Inflammatory macrophage (primary cell): ENCODE measurements at places on chromosomes 3 and 15.

DNA sequence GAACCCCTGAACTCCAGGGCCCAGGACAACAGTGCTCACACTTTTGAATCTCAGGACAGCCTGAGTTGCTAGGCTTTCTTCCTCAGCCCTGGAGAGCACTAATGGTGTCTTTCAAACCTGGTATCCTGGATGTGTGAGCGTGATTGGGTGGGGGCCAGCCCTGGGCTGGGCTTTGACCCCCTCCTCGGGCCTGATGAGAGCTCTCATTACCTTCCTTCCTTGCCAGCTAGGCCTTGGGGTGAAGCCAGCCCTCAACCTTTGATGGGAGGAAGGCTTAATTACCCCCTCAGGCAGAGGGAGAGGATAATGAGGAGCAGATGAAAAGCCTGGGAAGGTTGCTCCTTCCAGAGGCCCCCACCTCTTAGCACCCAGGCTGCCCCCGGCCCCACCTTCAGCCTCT lies 31.1 kb upstream of the INSYN1 start:
- no peak for DNase-seq

DNA sequence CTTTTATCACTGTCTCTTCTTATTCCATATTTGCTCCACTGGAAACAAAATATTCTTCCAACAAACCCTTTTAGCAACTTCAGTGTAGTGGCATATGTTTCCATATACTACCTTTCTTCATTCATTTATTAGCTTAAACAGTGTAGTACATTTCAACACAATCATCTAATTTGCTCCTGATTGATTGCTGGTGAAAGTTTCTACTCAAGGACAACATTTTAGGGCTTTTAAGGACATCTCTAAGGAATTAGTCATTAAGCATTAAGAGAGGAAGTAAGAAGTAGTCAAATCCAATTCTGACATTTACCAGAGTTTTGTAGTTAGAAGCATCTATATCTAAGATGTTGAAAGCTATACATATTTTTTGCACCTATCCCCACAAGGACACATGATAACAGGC lies 55.8 kb downstream of the RSRC1 start:
- no peak for DNase-seq

DNA sequence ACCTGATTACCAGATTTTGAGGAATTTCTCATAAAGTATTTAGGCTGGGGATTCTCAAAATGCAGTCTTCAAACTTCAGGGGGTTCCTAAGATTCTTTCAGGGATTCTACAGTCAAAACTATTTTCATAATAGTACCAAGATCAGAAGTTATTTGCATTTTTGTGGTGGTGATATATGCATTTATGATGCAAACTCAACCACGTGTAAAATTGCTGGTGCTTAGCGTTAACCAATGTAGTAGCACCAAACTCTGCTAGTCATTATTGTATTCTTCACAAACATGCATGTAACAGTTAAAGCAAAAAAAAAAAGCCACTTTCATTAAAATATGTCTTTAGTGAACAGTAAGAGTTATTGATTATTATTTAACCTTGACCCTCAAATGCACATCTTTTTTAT lies 274.9 kb upstream of the DNAJC19 start:
- no peak for DNase-seq

- no peak for DNase-seq
Measured at GRCh38 chr3:49151610-49152009, 14.5 kb downstream of the CCDC71 start.

- DNase-seq = peak; percentile 80
Measured at GRCh38 chr3:47802734-47803479, at the start of gene DHX30. Gene DHX30, plus strand, starts transcription at chr3:47803138. Its CDS starts 7,546 bp downstream, at chr3:47810684.

- no peak for DNase-seq
Measured at GRCh38 chr15:68449389-68449788, 17.4 kb upstream of the ITGA11 start.

DNA sequence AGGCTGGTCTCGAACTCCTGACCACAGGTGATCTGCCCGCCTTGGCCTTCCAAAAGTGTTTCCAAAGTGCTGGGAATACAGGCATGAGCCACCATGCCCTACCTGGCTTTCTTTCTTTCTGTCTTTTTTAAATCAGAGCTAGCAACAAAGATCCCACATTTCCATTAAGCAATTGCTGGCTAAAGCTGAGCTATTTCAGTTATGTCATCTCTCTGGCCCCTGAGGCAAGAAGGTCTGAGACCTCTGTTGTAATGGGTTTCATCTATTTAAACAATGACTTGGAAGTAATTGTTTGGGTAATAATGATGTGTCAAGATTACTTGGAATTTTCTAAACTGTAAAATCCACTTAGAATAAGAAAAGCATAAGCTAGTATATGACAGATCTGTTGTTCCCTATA lies 30.2 kb upstream of the CRBN start:
- no peak for DNase-seq

DNA sequence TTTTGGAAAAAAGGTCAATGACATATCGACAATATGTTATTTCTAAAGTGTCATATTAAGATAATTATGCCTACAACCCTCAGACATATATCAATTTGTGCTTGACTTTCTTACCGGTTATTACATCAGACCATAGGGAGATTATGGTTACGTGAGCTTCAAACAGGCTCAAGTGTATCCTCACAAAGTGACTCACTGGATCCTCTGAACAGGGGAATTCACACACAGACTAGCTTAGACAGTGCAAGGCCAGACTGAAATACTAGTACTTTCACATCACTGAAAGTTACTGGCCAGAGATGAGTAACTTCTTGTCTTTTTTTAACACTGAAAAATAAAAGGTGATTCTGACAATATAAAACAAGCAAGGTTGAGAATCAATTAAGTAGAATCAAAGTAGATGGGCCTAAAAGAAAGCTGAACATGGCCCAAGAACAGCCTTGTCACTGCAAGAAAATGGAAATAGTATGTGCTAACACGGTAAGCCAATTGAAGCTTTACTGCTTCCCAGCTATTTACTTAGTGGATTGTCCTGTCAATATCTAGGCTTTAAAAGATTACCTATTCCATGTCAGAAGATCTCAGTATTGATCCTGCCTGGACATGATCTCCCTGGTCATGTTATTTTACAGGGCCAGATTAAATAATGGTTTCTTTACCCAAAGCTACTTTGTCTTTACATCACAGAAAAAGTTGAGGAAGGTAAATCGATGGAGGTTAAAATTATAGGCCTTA lies 848.6 kb downstream of the ROBO1 start:
- DNase-seq = no peak

DNA sequence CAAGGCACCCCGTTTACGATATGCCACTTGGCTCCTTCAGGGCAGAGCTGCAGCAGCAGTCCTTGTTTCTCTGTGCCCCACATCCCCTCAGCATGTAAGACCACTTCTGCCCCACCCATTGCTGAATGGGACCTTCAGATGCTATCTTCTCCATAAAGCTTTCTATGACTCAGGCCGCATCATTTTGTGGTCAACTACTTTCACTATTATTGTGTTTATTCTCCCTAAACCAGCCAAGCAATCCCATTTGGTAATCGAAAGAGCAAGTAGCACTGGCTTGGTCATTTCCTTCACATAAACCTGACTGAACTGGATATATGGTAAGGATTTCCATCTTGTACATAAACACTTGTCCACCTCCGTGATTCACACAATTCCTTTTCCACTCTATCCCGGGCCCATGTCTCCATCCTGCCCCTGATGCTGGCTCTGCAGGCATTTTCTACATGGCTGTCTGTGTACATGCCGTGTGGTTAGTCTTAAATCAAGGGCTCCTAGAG lies 25.7 kb downstream of the LIPC start:
- peak; percentile 42 for DNase-seq
